ENCODE measurements at places on chromosomes 7 and 10.

DNA sequence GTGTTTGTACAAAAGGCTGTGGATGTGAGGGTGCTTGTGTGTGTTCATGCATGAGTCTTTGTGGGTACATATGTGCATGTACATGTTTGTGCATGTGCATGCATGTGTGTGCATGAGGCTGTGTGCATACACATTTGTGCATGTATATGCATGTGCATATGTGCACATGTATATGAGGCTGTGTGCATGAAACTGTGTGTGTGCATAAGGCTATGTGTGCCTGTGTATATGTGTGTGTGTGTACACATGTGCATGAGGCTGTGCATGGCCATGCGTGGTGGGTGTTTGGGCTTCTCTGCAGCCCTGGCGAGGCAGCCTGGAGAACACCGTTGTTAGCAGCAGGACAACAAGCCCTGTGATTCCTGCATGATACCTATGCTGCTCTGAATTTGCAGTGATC lies 207.7 kb upstream of the ADCY1 start:
- no peak for DNase-seq

GRCh38 chr7:102119925-102120324 lies 166.7 kb upstream of the SH2B2 start:
- DNase-seq = no peak

GRCh38 chr7:80643336-80643915 lies 5.0 kb downstream of the CD36 start:
- peak; percentile 26 for DNase-seq

- DNase-seq = no peak
Observed at GRCh38 chr7:109386959-109387358, 817.3 kb downstream of the DNAJB9 start.

- DNase-seq = peak; percentile 67
Observed at GRCh38 chr10:3780021-3780770, 4.8 kb downstream of the KLF6 start.

DNA sequence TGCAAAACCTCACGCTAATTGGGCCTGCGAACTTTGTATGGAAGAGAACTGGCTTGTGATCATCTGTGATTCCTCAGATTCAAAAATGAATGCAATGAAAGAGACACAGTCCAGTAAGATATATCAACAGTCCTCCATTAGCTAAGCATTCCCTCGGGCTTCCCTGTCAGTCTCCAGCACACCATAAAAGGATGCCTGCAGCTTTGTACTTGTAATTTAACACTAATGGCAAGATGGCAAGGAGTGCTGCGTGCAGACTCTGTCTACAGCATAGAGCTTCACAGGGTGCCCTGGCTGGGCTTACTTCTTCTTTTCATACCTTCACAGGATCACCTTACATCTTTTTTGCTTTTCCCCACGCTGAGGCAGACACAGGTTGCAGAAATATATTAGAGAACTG lies 200.0 kb downstream of the GFRA1 start:
- DNase-seq = no peak

DNA sequence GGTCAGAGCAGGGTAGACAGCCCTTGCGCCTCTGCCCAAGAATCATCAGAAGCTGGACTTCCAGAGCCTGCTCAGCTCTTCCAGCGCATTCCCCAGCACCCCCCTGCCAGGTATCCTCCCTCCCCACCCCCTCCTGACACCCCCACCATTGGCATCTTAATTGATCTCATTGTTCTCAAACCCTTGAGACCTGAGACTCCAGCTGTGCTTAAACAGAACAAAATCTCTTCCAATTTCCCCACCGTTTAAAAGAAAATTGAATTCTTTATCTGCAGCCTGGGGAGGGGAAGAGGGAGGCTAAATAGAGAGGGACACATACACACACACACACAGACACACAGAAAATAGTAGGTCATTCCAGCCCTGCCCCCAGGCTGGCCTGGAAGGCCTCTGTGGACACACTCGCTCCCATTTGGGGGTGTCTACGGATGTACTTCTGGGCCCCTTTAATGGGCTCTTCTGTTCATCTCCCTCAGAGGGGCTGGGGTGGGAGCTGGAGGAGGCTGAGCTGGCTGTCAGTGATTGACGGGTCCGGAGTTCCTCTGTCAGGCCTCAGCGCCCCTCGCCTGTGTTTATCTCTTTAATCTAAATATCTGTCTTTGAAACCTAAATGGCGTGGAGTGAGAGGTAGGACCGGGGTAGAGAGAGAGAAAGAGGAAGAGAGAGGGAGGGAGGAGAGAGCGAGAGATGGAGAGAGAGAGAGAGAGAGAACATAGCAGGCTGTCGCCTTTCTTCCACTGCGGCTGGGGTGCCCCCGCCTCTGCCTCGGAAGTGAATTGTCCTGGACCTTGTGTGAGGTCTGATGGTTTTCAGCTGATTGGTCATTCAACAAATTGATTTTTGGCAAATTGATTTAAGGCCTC lies 61.7 kb downstream of the C10orf105 start:
- no peak for DNase-seq

- no peak for DNase-seq
Observed at GRCh38 chr10:70426823-70427222, 14.7 kb downstream of the NODAL start.

DNA sequence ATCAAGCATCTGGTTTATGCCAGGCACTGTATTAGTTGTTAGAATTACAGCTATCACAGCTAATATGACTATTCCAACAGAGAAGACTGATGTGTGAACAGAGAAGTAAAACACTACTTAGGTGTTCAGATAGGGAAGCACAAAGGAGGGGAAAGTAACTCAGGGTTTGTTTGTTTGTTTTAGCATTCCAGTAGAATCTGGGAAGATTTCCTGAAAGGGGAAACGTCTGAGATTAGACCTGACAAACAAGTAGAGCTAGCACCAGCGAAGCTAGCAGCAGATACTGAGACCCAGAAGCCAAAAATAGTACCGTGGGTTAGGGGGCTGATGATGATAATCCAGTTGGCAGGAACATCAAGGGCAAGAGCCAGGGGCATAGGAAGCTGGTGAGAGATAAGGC lies 28.8 kb upstream of the KLHL7 start:
- no peak for DNase-seq

GRCh38 chr7:121180436-121181063 lies 148.2 kb upstream of the WNT16 start:
- DNase-seq = no peak

DNA sequence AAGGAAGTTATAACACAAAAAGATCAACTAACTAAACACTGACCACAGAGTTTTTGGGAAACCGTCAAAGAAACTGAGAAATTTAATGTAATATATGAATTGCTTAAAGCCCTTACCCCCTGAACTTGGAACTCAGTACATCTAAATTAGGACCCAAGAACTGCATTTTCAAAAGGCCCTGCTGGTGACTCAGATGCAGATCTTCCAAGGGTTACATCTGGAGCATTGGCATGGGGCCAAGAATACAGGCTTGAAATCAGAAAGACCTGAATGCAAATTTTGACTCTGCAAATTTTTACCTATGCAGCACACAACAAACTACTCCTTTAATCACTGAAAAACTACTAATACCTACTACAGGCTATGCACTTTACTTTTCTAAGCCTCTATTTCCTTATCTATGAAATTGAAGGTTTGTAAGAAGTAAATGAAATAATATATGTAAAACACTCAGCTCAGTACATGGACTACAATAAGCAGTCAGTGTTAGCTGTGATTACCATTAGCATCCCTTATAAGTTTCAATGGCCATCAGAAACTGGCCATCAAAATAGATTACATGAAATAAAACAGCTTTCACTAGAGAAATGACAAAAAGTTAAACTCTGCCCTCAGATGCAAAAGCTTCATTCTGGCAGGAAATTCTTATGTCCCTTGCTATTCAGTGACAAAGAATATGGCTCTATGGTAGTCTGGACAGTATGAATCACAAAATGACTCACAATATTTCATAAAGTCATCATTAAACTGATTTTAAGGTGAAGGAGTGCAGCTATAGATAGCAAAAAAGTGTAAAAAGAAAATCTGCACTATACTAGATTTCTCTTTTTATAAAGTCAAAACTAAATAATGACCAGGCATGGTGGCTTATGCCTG lies 43.6 kb downstream of the NSUN6 start:
- peak; percentile 81 for DNase-seq

DNA sequence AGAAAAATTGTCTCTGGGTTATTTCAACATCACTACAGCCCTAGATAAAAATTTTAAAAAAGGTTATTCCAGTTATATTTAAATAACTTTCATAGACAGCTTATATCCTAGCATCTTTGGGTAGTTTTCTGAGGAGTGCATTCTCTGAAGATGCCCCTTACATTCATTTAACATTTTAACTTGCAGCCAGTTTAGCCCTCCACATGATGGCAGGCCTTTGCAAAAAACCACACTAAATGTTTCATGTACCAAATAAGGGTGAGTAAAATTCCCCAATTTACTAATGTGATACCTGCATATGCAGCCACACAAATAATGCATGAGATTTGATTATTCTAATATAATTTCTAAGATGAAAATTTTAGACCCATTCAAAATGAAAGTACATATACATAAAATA lies 108.4 kb upstream of the ZWINT start:
- DNase-seq = no peak

DNA sequence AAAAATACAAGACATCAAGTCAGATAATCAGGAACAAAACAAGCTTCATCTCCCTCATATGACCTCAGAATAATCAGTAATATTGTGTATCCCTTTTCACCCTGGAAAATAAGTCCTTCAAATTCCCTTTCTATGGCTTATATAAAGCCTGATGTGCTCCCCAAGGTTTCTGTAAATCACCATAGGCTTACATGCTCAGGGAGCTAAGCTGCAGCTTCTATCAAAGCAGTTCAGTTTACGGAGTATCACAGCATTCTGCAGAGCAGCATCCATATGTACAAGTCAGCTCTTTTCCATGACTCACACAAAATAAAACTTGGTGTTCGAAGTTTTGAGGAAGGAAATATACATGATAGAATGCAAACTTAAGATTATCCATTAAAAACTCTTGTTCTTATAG lies 225.6 kb downstream of the LRRTM3 start:
- DNase-seq = no peak

- DNase-seq = no peak
Observed at GRCh38 chr10:108894402-108895301, 1028.7 kb downstream of the XPNPEP1 start.

- DNase-seq = no peak
Observed at GRCh38 chr10:121065330-121065729, 214.2 kb downstream of the WDR11 start.

DNA sequence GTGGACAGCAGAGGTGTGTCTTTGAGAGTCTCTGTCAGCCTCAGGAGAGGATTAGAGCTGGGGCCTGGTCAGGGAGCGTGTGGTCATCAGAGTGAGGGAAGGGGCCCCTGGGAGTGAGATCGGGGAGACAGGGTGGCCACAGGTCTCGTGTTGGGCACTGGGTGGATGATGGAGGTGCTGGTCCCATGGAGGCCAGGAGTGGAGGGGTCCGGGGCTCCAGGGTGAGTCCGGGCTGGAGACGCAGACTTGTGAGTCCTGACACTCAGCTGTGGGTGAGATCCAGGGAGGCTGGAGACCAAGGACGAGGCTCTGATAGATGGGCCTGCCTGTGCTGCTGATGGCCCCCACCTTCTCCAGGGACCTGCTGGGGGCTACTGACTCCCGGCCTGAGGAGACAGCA lies 88.6 kb downstream of the DYNC2I1 start:
- DNase-seq = no peak

DNA sequence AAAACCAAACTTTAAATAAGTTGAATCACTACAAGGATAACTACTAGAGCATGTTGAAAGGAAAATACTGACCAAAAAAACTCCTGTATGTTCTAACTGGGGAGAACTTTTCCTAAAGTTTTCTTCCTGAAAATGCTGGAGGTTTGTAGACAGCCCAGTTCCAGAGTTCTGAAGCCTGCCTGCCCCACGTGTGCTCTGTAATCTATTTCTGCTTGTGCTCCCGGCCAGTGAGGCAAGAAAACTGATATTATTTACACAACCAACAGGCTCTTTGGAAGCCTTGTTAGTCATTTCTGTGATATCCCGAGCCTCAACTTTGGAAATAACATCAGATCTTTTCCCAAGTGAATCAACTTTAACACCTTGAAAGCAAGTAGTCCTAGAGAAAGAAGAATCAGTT lies 46.7 kb downstream of the ZFAND4 start:
- DNase-seq = no peak

DNA sequence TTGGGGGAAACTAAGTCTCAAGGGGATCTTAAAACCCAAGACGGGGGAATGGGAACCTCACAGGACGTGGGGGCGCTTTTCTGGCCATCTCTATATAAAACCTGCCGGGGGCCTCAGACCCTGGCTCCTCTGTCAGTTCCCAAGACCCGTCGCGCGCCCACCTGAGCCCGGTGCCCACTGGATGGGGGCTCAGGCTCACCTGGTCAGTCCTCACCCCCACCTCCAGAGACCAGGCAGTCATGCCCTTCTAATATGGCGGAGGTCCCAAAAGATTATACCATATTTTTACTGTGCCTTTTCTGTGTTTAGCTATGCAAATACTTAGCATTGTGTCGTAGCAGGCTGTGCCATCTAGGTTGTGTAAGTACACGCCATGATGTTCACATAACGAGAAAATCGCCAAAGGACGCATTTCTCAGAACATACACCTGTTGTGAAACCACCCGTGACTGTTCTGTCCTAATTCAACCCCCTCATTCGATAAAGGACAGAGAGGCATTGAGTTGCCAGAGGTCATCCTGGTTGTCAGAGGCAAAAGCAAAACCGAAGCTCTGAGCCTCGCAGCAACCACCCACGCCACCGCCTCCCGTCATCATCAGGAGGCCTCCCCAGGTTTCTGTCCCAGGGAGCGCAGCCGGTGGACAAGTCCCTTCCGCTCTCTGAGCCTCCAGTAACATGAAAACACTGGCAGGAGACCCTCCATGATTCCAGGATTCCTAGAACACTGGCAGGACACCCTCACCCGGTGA lies 28.9 kb downstream of the OAT start:
- no peak for DNase-seq

GRCh38 chr7:107090457-107090856 lies 46.0 kb downstream of the PRKAR2B start:
- no peak for DNase-seq

GRCh38 chr7:49089717-49090116 lies 165.4 kb downstream of the CDC14C start:
- no peak for DNase-seq

DNA sequence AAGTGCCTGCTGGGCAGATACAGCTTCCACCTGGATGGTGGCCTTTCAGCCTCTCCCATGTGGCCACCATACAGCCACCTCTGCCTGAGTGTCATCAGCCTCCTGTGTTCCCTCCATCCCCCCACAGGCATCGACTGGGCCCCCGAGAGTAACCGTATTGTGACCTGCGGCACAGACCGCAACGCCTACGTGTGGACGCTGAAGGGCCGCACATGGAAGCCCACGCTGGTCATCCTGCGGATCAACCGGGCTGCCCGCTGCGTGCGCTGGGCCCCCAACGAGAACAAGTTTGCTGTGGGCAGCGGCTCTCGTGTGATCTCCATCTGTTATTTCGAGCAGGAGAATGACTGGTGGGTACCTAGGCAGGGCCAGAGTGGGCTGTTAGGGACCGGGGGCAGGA lies 13.4 kb downstream of the ARPC1B start:
- no peak for DNase-seq
